ENCODE measurements at places on chromosomes 2 and 18.

- no peak for DNase-seq
Measured at GRCh38 chr2:11329776-11330175, 14.7 kb downstream of the ROCK2 start.

DNA sequence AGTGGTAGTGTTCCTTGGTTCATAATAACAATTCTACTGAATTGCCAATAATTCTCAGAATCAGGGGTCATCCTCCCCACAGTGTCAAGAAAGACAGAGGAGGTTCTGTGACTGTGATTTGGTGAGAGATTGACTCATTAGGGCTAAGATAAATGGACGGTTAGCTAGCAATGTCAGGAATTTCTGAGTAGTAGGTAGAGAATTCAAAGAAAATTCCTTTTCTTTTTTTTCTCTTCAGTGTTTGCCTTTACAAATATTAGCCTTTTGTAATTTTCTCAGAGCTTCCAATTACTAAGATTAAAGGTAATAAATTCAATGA lies 16.8 kb upstream of the CRIM1 start:
- peak; percentile 88 for DNase-seq

GRCh38 chr18:65751155-65752085 lies 608 bp downstream of the CDH7 start:
- peak; percentile 65 for DNase-seq

DNA sequence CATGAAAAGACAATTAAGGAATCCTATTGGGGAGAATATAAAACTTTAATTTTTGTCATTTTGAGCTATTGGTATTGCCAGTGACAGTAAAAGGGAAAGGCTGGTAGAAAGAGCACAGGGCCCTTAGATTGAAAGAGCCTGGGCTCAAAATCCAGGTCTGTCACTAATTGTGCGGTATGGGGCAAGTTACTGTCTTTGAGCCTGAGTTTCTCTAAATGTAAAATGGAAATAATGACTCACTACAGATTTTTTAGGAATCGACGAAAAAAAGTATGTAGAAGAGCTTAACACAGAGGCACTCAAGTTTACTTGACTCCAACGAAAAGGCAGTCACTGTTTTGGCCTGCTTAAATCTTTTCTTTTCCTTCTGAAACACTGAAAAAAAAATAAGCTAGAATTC lies 7.0 kb downstream of the NDUFV2 start:
- peak; percentile 32 for DNase-seq

DNA sequence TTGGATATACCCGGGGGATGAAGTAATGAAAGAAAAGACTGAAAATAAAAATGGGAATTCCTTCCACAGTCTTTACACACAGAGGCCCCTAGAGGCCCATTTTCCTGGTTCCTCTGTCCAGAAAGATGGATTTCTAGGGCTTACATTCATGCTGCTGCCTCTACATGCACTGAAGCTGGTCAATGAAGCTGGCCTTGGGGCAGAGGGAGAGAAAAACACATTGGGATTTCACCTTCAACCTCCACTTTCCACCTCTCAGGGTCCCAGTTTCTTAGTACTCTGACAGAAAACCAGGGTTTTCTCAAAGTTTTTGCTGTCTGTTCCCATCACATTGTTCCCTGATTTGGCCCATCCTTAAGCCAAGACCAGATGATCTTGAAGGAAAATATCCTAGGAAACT lies 154.6 kb upstream of the ZSWIM2 start:
- no peak for DNase-seq

GRCh38 chr2:18153741-18154140 lies 275.3 kb downstream of the KCNS3 start:
- no peak for DNase-seq

- DNase-seq: no peak
Measured at GRCh38 chr2:160384791-160385190, 108.8 kb downstream of the RBMS1 start.

DNA sequence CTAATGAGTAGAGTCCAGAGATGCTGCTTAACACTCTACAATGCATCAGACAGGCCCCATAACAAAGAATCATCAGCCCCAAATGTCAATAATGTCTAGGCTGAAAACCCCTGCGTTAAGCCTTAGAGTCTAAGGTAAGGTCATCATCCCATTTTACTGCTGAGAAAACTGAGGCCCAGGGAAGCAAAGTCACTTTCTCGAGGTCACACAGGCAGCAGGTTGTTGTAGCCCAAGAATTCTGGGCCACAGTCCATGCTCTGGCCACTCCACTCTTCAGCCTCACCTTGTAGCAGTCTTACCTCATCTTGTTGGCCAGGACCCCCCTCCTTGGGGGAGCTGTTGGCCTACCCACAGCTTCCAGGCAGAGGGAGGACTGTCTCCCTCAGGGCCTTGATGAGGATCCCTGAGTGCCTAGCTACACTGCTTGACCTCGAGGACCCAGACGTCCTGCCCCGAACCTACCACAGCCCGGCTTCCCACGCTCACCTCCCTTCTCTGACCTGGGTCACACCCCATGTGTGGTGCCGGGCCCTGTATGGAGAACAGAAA lies 54.4 kb downstream of the SMAD7 start:
- DNase-seq: no peak

DNA sequence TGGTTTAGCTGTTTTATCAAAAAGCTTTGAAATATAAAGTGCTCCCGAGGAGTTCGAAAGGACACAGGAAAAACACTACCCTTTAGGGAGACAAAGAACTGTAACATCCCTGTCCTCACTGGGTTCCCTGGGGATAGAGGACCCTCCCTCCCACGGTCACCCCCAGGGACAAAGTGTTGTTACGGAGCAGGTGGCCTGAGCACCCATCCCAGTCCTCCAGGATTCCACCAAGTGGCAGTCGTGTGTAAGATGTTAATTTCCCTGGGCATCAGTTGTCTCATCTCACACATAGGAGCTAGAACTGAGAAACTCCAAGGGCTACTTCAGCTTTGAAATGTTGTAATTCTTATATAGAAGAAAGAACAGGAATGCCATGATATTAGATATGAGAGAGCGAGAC lies 137.7 kb downstream of the ALK start:
- no peak for DNase-seq

Measured in mesendoderm (in vitro differentiated cells).